Fibroblast of lung (primary cell): ENCODE measurements at places on chromosomes 6 and 20.
A peak's percentile ranks its signal among the peaks of the same experiment; 100 is the strongest.

- DNase-seq: no peak
Observed at GRCh38 chr6:20604159-20604558, 69.9 kb downstream of the CDKAL1 start.

- no peak for DNase-seq
Observed at GRCh38 chr6:169171016-169171415, 82.6 kb downstream of the THBS2 start.

- no peak for DNase-seq
Observed at GRCh38 chr6:15511248-15512125, 151.3 kb downstream of the DTNBP1 start.

GRCh38 chr20:54082100-54082499 is 11.7 kb upstream of the BCAS1 start:
- DNase-seq: no peak

DNA sequence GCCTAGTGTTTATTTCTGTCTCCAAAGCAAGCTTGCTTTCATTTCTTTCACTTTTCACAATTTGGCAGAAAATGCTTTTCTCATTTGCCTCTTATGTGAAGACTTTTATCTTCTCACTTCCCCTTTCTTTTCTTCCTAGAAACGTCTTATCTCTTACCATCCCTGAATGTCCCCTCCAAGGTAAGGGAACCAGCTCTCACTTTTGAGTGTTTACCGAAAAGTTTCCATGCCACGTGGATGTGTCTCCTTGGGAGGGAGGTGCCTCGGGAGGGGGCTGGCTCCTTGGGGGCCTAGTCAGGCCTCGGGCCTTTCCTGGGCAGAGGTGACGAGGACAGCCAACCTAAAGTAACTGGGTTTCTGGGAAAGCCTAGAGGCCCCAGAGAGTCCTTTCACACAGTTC is 127.4 kb downstream of the CD24 start:
- DNase-seq: no peak

GRCh38 chr6:64680446-64680845 is 1026.6 kb downstream of the EYS start:
- DNase-seq: peak; percentile 30

DNA sequence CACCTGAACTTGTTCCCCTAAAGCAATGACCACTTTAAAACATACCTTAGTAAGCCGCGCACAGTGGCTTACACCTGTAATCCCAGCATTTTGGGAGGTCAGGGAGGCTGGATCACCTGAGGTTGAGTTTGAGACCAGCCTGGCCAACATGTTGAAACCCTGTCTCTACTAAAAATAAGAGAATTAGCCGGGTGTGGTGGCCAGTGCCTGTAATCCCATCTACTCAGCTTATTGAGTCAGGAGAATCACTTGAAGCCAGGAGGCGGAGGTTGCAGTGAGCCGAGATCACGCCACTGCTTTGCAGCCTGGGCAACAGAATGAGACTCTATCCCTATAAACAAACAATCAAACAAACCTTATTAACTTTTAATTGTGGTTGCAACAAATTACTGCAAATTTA is 1.6 kb upstream of the RAET1E start:
- no peak for DNase-seq

DNA sequence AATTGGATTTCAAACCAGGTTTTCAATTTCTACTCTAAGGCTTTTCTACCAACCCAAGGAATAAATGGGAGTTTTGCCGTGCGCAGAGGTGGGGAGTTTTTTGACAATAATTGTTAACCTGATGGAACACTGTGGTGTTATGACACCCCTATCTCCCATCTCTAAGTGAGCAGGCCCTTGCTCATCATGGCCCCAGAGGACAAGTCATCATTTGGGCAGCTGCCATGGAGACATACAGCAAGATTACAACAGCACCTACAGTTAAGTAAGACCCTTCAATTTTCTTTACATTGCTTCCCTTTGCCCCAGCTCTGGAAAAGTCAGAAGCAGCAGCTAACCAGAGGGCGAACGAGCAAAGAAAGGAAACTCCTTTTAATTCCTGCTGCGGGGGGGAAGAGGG is 54.3 kb downstream of the ADGRF5 start:
- DNase-seq: no peak

GRCh38 chr6:43860285-43860684 is 90.3 kb downstream of the VEGFA start:
- peak; percentile 19 for DNase-seq

- no peak for DNase-seq
Observed at GRCh38 chr20:53425941-53426340, 167.7 kb downstream of the ZNF217 start.

DNA sequence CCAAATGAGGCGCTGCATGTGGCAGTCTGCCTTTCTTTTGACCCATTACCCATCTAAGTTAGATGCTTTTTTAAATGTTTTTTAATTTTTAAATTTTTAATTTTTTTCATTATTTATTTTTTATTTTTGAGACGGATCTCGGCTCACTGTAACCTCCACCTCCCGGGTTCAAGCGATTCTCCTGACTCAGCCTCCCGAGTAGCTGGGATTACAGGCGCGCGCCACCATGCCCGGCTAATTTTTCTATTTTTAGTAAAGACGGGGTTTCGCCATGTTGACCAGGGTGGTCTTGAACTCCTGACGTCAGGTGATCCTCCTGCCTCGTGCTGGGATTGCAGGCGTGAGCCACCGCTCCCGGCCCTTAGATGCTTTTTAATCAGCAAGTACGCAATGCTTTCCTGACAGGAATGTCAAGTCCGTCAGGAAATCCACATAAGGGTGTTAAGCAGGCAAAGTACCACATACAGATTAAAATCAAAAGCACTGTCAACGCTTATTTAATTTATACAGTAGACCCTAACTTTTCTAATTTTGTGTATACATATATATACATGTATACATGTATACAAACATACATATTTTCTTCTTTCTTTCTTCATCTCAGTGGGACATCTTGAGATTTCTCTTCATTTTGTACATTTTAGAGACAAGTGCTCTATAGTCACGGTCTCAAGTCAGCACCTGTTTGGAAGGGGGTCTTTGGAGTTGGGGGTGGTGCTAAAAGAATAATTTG is 995 bp upstream of the GSTA4 start:
- DNase-seq: peak; percentile 89

- DNase-seq: no peak
Observed at GRCh38 chr6:168107191-168107983, 28.4 kb upstream of the FRMD1 start.
